Endothelial cell of coronary artery (primary cell): ENCODE measurements at places on chromosomes 1 and 21. TPM values are rescaled to one million over a fixed set of nuclear protein-coding genes. Genes with fewer than 3 reads are reported as not detected.

The BTBD19 gene
- total RNA-seq = 5.2 and 13.2 TPM in 2 replicates

The GNPAT gene
- total RNA-seq = 44.8 and 54.3 TPM in 2 replicates

The PCAT6 gene
- total RNA-seq = not detected in 2 replicates

The GBP2 gene
- 29.8 and 52.1 TPM in 2 replicates for total RNA-seq

The C1orf174 gene
- total RNA-seq = 32.9 and 39.0 TPM in 2 replicates
